ENCODE measurements at places on chromosomes 6 and 20.

DNA sequence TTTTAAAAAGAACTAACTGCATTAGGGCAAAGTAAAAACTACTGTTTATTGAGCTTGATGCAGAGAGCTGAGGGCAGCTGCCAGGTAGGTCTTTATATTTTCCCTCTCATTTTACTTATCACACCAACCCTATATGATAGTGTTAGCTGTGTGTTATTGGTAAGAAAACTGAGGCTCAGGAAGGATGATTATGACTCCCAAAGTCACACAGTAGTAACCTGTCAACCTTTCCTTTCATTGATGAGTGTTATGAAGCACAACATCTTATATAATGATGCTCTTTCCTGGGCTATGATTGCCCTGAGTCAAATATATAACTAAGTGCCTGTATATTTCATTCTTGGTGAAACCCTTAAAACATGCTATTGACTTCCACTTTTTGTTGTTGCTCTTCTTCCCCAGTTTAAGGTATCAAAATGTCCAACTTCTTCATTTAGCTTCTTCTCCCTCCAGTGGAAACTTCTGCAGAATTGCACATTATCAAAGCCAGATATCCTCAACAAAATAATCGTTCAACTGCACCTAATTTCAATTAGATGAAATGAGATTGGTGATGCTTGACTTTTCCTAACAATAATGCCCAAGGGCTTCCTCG, 8.1 kb downstream of the GFOD1 start:
- DNase-seq = no peak

- DNase-seq = peak; percentile 70
Observed at GRCh38 chr20:51542571-51543421, at the start of gene NFATC2. Gene NFATC2, minus strand, starts transcription at chr20:51542719. Its CDS starts 220 bp downstream, at chr20:51542499.

DNA sequence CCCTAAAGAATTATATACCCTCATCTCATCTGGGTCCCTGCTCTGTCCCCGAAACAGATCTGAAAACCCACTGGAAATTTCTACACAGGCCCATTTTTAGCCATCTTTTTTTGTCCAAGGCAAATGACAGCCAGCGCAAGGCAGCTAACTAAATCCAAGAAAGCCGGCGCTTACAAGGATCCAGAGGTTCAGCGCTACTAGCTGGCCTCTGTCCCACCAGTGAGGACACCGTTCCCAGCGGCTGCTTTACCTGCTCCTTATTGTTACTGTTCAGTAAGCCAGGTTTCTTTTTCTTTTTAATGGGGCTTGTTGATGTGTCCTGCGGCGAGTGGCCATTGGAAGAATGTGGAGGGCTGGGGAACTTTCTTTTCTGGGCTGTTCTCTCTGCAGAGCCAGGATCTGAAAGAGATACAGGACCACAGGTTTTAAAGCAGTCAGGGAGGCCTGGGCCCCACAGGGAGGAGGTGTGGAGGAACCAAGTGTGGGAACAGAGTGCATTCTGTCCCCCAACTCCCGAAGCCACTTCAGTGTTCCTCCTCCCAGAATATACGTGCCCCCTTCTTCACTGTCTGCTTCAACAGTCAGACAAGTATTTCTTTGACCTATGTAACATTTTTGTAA, 46.6 kb downstream of the ZMYND8 start:
- no peak for DNase-seq

DNA sequence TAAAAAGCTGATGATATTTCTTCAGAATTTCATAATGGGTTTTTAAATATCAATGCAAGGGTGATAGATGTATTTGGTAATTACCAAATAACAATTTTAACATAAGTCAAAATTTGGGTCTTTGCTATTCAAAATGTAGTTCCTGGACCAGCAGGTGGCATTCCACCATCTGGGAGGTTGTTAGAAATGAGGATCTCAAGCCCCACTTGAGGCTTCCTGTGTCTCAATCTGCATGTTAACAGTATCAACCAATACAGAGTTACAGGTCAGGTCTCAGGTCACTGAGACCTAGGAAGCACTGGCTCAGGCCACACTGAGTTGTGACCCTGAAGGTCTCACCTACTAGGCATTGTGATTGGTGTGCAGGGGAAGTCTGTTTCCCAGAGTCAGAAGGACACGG, 57.2 kb upstream of the MTRF1L start:
- no peak for DNase-seq

- DNase-seq = no peak
Observed at GRCh38 chr6:163118941-163119340, 295.6 kb upstream of the QKI start.

DNA sequence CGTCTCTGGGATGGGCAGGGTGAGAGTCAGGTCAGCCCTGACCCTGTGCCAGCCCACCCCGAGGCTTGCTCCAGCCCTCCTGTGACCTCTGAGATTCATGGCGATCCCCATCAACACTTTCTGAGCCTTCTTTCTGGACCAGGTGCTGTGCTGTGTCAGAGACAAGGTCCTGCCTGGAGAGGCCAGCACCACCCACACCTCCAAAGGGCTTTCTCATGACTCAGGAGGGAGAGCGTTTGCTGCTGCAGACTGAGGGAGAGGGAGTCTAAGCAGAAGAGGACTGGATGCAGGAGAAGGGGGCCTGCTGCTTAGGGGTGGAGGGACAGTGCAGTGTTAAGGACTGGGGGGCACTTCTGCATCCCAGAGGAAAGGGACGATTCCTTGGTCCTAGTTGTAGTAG, 193.5 kb downstream of the LRFN2 start:
- no peak for DNase-seq

DNA sequence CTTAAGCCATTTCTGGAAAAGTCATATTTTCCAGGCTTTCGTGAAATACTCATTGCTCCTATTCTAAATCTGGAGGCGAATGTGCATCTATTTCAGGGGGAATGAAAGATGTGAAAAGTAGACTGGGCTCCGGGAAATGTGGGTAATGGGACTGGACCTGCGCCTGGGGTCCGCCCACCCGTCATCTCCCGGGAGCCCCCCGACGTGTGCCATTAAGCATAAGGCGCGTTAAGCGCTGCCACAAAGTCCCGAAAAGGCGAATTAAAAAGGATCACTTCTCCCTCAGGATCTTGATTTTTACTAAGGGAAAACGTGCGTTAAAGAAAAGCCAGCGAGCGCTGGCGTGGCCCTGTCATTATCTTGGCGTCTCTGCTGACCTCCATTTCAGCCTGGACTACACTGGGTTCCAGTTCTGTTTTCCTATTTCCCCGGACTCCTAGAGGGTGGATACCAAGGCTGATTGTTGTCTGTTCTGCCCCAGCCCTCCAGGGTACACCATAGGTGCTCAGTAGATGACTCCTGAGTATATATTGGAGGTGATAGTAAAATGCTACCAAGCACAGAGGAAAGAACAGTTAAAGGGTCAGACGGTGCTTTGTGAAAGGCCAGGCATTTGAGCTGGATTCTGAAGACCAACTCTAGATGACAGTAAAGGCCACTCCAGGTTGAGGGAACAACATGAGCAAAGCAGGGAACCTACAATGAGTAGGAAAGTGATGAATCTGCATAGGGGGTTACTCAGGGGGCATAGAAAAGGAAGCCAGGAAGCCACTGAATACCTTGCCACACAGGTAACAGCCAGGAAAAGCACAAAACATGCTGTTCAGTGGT, 89.2 kb upstream of the ARID1B start:
- DNase-seq = no peak

DNA sequence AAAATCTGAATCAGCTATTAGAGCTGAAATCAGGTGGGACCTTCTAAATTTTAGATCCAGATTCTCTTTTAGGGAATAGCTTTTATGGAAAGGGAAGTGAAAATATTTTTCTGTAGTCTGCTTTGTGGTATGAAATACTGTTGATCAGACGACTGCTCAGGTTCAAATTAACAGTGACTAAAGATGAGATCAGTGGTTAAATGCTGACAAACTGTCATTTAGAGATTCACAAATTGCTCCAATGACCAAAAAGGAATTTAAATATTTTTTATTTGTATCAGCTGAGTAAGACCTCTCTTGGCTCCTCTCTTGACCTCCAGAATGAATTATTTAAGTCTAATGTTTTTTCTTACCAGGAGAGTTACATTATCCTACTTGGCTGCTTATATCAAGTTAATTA, 77.3 kb downstream of the KCNQ5 start:
- DNase-seq = no peak

DNA sequence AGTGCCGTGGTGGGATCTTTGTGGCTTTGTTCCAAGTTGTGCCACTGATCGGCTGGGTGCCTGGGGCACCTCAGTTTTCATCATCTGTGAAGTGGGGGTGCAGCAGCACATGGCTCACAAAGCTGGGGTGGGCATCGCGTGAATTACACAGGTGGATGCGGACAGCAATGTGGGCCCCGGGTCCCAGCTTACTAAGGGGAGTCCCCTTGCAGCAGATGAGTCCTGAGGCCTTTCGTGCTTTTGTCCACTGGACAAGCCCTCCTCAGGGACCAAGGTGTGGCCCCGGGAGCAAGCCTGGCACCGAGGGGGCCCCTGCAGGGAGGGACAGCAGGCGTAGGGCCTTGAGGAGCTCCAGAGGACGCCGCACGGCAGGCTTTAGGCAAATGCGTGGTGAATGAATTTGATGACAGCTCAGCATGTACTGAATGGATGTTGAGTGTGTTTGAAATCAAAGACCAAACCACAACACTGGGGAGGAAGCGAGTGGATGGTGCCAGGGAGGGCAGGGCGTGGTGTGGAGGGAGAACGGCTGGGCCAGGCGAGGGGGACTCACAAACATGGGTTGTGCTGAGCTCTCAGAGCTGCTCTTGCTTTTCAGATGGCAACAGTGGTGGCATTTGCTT, 53.2 kb downstream of the IRF4 start:
- DNase-seq = peak; percentile 65

GRCh38 chr20:24943731-24944130, 5.3 kb upstream of the CST7 start:
- DNase-seq = no peak

DNA sequence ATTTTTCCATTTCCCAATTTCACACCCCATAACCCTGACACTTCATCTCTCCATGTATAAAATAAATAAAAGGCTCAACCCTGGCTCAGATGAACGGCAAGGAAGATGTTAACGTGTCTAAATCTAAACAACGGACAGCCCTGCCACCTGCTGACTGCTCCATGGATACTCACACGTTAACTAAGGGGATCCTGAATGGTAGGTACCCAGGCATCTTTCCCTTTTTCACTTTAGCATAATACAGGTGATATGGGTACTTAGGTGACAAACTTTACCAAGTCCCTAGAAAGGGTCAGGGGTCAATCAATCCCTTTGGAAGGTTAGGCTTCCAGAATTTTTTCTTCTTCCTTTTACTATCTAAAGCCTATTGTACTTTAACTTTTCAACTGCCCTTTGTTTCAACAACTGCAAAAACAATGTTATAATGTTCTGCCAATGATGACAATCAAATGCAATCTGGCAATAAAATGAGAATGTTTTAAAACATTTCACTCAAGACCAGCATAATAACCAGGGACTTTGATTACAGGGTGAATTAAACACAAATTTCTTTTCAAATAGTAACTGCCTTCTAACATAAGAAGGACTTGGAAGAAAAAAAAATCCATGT, 52.4 kb upstream of the IPCEF1 start:
- no peak for DNase-seq
